DMS 273 treated with DMSO at 0.1 percent for 48 hours (cell line): ENCODE measurements at places on chromosomes 7 and 10.

- DNase-seq = no peak
These were observed 23.2 kb downstream of the BET1 start for GRCh38 chr7:93980744-93981479.

GRCh38 chr7:19378345-19378714, 233.1 kb upstream of the FERD3L start:
- DNase-seq = peak; percentile 88

GRCh38 chr7:134795231-134795630, 15.8 kb downstream of the CALD1 start:
- DNase-seq = no peak

- DNase-seq = no peak
These were observed 214.7 kb upstream of the SLC26A5 start for GRCh38 chr7:103660455-103661371.

DNA sequence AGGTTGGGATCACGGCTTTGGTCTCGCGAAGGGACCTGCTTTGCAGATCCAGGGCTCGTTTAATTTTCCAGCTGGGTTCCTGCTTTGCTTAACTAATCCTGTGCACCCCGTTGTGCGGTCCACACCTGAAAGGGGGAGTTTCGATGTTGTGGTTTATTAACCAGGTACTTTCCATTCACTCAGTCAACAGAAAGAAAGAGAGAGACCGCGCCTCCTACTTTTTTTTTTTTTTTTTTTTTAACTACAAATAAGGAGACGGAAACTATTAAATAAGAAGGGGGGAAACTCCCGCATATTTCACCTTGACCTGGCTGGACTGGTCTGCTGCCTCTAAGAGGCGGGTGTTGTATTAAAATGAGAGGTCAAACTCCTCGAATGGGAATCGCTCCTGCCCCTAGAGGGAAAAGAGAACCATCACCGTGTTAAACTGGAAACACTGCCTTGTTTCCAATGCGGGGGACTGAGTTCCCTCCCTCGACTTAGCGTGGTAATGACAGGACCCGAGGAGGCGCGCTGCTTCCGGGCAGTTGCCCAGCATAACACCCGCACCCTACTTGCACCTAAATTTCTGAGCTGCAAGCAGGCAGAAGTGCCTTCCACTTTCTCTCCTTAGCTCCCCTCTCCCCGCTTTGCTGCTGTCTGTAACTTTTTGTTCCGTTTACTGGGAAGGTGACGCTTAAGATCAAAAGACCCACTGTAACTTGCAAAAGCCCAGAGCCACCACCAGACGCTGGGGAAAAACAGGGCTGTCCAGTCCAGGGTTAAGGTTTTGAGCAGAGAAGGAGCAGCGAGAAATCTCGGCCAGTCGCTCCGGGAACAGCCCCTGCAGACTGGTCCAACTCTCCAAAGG, 1.1 kb upstream of the ITGB8 start:
- DNase-seq = peak; percentile 21

DNA sequence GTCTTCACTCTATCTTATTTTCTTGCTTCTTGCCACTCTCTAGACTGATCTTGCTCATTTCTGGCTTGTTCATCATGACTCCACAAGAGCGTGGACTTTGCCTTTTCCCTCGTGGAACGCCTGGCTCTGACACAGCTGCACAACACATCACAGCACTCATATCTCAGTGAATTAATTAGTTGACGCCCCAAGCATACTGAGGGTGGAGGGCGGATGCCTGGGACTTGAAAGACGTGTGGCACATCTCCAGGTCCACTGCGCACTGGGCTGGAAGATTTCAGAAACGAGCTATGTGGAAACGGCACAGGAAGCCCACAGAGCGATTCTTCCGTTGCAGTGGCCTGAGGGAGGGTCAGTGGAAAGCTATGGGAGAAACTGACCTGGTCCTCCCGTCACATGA, 23.6 kb upstream of the PLEKHA1 start:
- DNase-seq = no peak

GRCh38 chr10:128930515-128930914, 536.5 kb upstream of the MGMT start:
- no peak for DNase-seq

GRCh38 chr10:110802090-110802489, 69.6 kb upstream of the PDCD4 start:
- peak; percentile 46 for DNase-seq

GRCh38 chr10:6228647-6229046, 25.9 kb downstream of the PFKFB3 start:
- no peak for DNase-seq

DNA sequence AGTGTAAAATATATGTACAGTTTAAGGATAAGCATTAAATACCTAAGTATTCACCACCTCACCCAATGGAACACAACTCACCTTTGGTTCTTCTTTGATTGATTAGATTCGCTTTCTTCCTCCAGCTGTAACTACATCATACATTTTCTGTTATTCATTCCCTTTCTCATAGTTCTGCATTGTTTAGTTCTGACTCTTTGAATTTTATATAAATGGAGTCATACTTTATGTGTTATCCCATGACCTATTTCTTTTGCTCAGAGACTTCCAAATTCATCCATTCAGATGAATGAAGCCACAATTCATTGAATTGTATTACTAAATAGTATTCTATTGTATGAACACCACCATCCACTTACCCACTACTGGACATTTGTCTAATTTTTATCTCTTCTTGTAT, 12.3 kb downstream of the THNSL1 start:
- no peak for DNase-seq

- no peak for DNase-seq
These were observed 20.6 kb downstream of the EMX2 start for GRCh38 chr10:117562896-117563737.

DNA sequence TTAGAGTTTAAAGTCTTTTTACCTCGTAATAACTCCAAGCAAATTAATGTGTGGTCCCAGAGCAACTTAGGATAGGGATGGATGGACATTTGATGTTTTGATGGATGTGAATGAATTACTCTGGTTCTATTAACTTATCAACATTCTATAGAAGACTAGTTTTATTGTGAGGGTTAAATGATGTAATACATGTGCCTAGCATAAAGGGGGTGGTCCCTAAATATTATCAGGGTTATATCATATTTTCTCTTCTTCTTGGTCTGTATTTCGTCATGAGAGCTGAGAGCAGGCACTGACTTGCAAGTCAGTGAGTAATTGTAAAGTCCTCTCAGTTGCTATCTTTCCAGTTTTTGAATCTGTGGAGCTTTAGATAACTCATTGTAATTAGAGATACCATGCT, 219.3 kb downstream of the GATA3 start:
- DNase-seq = no peak

- no peak for DNase-seq
These were observed 6.6 kb upstream of the LGI1 start for GRCh38 chr10:93751124-93751523.

GRCh38 chr10:63503395-63503794, 17.8 kb upstream of the REEP3 start:
- no peak for DNase-seq

DNA sequence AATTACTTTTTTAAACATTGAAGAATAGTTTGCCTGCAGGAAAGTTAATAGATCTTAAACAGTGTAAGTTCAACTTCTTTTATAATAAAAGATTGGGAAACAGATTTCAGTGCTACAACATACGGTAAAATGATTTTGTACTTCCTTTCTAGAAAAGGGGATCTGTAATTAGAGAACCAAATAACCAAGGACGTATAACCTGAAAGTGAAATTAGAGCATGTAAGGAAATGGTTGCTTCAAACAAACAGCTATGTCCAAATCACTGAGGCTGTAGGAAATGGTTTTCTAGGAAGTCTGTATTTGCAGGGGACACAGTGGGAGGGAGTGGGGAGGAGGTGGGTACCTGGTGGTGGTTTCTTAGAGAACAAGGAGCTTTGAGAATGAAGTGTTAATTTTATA, 57.9 kb upstream of the EXOC6 start:
- no peak for DNase-seq

- DNase-seq = no peak
These were observed 113.2 kb upstream of the ANKRD1 start for GRCh38 chr10:91034042-91034441.

DNA sequence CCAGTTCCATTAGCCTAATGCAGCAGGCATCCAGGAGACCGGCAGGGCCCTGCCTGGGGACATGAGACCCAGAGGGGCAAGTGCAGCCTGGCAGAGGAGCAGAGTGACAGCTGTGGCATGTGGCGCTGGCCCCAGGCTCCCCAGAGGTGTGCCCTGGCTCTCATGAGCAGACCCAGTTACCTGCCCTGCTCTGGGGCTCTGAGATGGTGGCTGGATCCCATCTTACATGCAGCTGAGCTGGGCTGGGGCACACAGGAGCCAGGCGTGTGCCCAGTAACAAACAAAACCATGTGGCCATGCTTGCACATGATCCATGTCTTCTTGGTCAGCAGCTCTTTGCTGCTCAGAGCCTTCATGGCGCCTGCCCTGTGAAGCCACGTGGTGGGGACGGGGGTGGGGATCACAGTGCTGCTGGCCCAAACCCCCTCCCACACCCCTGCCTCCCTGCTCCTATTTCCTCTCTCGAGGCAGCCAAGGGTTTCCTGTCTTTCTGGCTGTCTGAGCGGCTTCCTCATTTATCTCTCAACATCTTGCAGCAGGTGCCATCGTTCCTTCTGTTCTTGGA, 40.3 kb upstream of the GTF2I start:
- no peak for DNase-seq

GRCh38 chr7:37943905-37944736, 23.7 kb downstream of the EPDR1 start:
- DNase-seq = no peak

DNA sequence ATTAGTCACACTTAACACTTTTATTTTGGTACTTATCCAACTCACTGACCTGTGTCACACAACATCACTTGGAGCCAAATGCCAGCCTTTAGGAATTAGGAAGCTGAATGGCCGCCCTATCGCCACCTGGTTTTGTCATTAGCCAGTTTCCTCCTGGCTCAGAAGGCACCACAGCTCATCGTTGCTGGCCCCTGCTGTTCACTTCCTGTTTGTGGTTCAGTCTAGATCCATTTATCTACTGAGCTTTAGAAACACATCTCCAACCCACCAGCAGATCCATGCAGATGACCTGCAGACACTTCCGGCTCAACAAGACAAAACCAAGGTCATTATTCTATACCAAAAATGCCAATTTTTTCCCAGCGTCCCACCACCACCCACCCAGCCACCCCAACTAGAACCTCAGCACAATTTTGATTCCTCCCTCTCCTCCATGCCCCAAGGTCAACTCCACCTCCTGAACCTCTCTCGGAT, 193.5 kb upstream of the NEBL start:
- DNase-seq = no peak

DNA sequence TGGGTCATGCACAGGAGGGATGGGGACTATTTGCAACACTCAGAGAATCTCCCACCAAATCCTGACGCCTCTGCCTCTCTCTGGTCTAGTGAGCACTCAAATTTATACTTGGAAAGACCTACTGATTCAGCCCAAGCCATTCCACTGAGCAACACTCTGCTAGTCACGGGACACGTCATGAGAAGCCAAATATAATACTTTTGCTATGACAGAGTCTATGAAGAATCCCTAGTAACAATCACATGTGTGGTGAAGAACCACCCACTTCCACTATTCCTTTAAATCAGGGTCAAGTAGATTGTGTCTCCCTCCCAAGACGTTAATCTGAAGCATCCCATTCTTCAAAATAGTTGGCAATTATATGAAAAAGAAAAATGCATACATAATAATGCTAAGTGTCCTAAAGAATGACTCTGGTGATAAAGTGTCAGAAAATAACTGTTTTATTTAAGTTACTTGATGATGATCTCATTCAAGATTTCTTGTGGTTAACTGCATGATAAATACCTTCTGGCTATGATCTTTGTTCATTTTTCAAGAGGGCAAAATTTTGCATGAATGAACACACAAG, 28.5 kb downstream of the CHCHD3 start:
- no peak for DNase-seq

- DNase-seq = no peak
These were observed 18.0 kb downstream of the WDR37 start for GRCh38 chr10:1074052-1074747.

DNA sequence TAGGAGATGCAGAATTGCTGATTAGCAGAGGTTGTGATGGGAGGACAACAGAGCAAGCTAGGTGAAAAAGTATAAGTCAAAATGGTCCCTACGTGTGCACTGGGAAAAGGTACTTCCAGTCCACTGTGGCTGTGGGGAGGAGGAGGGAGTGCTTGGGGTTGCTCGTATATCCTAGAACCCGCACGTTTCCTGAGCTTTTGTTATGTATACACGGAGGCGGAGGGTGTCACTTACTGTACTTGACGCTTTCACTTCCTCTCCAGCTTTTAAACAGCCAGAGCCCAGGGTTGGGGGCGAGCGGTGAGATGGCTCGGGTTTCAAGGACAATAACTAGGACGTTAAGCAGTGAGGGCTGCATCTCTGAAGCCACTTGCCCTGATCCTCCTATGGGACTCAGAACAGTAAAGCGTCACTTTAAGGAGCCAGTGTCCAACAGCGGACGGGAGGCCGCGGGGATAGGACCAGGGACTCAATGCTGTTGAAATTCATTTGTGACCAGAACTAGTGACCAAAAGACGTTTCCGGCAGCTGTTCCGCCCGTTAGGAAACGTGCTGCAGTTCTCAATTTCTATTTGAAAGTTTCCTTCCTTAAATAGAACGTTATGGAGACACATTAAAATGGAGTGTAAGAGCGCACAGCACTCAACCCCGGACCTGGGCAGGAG, 985 bp upstream of the ETV1 start:
- peak; percentile 70 for DNase-seq

- no peak for DNase-seq
These were observed 7.1 kb downstream of the HEPACAM2 start for GRCh38 chr7:93218997-93219827.

GRCh38 chr7:54166419-54166818, 375.8 kb upstream of the VSTM2A start:
- DNase-seq = no peak

GRCh38 chr10:43312612-43313011, 45.7 kb upstream of the RASGEF1A start:
- no peak for DNase-seq

DNA sequence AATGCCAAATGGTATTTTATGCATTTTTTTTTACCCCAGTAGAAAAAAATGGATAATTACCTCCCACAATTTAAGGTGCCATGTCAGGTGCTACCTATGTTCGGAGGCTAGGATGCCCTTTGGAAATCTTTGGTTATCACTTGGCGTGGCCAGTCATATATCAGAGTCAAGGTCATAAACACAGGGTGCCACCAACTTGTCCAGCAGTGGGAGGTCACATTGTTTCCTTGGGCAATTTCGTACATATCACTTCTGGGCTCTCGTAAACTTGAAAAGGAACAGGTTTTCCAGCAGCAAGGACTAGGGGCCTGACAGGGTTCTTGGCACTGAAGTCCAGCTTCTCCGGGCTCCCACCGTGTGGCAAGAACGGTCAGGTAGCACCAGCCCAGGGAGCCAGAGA, 48.0 kb upstream of the BHLHA15 start:
- no peak for DNase-seq

DNA sequence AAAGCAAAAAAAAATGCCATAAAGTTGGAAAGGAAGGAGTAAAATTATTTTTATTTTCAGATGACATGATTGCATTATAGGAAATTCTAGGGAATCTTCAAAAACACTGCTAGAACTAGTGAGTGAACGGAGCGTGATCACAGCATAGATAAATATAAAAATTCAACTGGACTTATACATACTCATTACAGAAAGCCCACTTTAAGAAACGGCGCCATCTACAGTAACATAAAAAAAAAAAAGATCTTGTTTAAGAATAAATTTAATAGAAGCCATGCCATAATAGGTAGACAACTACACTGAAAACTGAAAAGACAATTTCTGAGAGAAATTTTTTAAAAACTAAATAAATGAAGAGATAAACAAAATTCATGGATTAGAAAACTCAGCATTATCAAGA, 623.1 kb upstream of the MGMT start:
- DNase-seq = peak; percentile 3
